ENCODE measurements at places on chromosomes 4 and X.

GRCh38 chr4:80931631-80932081 lies 98.9 kb upstream of the BMP3 start:
- DNase-seq, result no peak

DNA sequence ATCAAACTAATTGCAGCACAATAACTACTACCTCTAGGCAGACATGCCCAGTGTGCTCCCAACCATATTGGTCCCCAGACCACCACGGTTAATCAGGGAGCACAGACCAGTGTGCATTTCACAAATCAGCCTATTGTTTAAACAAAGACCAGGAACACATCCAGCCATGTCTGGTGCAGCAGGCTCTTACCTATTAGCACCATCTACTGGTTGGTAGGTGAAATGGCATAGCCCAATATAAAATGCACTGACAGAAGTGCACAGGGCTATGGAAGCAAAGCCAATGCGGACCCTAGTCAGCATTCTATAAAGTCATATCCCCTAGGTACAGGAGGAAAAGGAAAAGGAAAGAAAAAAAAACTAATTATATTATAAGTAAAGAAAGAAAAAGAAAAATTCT lies 15.5 kb upstream of the CYLC1 start:
- peak; percentile 29 for DNase-seq

GRCh38 chrX:805103-805670 lies 174.6 kb downstream of the SHOX start:
- DNase-seq, result no peak

DNA sequence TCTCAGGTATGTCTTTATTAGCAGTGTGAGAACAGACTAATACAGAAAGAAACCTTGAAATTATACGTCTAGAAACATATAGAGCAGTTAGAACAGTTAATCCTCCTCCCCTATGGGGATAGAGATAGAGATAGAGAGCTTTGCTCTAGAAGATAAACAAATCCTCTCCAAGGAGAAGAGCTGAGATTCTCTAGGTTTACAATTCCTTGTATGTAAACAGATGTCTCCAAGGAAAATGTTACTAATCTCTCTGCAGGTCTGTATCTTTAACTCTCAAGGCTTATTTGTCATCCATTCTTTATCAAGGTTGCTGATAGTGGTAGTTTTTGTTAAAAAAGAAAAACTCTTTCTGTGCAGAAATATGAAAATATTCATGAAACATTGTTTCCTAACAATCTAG lies 282.1 kb upstream of the GIMD1 start:
- no peak for DNase-seq

DNA sequence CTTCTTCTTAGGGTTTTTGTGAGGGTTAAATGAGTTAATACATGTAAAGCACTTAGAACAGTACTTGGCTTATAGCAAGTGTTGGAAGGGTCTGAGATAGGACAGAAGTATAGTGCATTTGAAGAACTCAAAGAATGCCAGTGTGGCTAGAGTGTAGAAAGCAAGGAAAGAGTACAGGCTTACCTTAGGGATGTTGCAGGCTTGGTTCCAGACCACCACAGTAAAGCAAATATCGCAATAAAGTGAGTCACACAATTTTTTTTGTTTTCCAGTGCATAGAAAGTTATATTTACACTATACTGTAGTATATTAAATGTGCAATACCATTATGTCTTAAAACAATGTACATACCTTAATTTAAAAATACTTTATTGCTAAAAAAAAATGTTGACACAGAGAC lies 41.3 kb downstream of the KIF4A start:
- no peak for DNase-seq
